ENCODE measurements at places on chromosomes 2 and 18.

DNA sequence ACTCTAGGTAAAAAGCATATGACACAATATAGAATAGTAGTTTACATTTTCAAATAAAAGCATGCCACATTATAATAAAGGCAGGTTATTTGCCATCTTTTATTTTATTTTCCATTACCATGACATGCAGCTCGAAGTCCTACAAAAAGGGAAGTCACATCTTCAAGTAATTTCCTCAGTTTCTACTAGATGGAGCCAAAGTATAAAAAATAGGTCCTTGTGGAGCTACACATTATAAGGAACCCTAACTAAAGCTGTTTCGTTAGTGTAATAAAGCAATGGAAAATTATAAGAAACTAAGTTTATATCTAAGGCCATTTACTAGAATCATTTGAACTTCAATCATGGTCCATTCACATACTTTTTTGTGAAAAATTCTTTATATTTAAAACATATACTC is 674.5 kb downstream of the KCNJ3 start:
- DNase-seq = no peak

DNA sequence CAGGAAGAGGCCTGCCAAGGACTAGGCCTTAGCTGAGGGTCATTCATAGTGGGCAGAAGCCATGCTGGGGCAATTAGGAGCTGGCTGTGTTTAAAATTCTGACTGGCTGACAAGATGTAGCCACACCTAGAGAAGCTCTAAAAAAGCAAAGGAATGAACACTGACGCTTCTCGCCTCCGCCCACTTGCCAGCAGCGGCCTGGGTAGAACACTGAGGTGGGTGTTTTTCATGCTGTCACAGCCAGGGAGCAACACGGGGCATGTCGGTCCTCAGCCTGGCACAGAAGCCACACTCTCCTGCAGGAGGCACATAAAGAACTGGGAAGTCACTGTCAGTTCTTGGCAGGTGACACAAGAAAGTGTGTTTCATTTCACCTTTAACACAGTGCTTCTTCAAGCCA is 10.4 kb downstream of the CHST10 start:
- no peak for DNase-seq

DNA sequence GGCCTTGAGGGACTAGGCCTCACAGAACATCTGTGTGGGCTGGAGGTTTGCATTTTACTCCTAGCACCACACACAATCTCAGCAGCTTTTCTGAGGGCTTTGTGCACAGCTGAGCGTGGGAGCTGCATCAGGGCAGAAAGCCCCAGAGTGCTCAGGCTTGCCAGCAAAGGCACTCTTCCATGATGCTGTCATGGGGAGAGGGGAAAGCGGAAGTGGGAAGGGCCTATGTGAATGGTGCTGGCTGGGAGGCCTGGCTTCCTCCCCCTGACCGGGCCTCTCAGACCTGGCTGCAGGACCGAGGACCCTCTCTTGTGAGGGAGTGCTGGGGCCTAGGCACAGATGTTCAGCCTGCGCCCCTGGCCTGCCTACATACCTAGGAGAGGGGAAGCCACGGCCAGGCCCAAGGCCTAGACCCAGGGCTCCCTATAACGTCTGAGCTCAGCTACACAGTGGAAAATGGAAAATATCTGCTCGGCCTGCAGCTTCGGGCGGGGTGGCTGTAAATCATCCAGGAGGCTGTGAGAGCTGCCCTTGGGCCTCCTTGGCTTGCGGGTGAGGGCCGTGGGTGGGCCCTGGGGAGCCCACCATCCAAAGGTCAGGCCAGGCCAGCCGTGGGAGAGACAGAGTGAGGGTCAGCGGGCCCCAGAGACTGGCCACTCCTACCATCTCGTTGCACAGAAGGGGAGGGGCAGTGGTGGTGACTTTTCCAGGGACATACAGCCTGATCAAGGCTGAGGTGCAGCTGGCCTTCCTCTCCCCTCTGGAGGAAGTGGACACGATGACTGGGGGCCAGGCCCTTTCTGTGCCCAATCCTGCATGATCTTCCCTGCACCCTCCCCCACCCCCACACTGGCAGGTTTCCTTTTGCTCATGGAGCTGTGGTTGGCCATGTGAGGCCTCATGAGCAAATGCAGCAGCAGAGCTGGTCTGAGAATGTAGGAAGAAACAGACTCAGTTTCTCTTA is 22.8 kb downstream of the GLI2 start:
- no peak for DNase-seq

DNA sequence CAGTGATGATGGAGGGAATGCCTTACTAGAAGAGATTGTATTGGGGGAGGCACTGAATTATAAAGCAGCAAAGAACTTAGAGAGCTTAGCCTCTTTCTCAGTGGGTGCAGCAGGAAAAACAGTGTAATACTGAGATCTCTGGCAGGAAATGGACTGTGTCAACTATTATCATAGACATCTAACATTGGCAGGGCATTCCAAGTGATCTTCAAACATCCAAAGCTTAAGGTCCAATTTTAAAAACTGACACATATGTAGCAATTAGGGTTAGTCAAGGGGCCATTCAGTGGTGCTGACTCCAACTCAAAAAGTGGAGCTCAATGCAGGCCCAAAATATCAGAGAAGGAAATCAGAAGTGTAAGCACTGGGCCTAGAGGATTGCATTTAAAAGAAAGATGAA is 106.6 kb upstream of the DDX18 start:
- no peak for DNase-seq

GRCh38 chr18:22494771-22495170 is 77.1 kb upstream of the CTAGE1 start:
- DNase-seq = no peak

DNA sequence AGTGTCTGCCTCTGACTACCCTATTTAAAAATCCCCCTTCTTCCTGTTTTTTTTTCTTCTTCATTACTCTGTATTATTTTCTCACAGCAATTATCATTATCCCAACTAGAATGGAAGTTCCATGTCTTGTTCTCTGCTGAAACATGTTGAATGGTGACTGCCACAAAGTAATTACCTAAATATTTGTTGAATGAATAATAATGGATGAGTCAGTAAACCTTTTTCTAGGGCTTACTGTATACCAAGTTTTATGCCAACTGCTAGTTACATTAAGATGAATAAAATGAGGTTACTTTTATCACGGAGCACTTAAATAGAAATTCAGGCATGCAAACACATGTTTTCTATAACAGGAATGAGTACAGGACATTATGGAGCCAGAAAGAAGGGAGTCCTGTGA is 490.6 kb downstream of the THSD7B start:
- DNase-seq = no peak

- DNase-seq = no peak
Observed at GRCh38 chr18:11245879-11246278, 96.5 kb upstream of the PIEZO2 start.

- no peak for DNase-seq
Observed at GRCh38 chr2:202038471-202039277, 5.0 kb downstream of the FZD7 start.

- no peak for DNase-seq
Observed at GRCh38 chr18:73990258-73990657, 157.4 kb downstream of the FBXO15 start.

DNA sequence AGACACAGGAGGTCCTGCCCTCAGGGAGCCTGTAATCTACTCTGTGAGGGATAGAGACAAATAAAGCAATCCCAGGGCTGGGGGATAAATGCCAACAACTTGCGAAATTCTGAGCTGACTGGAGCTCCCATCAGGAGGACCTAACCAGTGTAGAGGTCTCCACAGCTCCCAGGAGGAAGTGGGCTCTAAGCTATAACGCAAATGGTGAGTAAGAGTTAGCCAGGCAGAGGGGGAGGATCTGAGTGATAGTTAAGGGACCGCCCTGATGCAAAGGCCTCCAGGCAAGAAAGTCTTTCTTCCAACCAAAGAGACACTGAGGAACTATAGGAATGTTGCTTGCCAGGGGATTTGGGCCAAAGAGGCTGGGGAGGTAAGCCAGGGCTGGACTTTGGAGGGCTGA is 16.0 kb upstream of the ZNF532 start:
- no peak for DNase-seq

- DNase-seq = peak; percentile 27
Observed at GRCh38 chr2:168961450-168962229, 60.5 kb downstream of the G6PC2 start.

GRCh38 chr2:174335254-174335987 is 667 bp downstream of the SP9 start:
- DNase-seq = no peak

DNA sequence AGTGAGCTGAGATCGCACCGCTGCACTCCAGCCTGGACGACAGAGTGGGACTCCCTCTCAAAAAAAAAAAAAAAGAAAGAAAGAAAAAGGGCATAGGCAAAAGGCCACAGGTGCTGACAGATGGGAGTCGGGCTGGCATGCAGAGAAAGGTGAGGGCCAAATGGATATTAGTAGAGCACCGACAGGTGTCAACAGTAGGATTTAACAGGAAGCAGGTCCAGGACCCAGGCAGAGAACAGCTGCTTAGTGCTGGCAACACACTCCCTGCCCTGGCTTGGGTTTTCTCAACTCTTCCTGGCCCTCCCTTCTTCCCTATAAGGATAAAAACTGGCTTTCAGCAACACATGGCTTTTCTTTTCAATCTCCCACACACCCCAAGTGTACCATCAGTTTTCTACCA is 84.9 kb downstream of the MRO start:
- DNase-seq = no peak

DNA sequence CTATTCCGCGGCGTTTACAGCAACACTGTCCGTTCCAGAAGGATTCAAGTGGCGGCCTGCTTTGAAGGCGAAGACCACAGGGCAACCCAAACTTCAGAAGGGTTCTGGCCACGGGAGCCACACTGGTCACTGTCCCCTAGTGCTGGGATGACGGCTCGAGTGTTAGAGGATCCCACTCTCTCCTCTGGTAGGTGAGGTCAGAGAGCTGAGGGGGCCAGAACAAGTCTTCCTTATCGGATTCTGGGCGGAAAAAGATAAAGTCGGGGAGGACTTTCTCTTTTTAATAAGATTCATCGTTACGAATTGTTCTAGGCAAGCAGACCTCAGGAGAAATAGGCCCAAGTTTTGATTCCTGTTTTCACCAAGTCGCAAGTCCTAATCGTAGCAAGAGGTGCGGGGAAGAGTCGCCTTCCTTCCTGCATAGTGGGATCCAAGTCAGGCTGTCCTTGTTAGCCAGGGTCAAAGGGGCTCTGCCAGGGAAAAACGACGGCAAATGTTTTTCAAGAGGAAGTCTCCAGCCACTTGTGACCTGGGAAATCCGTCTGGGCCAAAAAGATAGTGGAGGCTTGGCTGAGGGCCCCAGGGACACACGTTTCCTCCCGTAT is 864 bp upstream of the MYL12A start:
- no peak for DNase-seq

DNA sequence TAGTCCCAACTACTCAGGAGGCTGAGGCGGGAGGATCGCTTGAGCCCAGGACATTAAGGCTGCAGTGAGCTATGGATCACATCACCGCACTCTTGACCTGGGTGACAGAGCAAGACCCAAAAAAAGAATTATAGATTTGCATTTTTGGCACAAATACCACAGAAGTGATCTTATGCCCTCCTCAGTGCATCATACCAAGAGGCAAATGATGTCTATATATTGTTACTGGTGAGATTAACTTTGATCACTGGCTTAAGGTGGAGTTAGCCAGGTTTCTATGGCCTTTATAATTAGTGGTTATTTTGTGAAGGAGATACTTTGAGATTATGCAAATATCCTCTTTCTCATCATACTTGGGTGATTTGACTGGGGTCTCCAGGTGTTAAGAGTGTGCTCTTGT is 22.1 kb upstream of the CATIP start:
- no peak for DNase-seq

DNA sequence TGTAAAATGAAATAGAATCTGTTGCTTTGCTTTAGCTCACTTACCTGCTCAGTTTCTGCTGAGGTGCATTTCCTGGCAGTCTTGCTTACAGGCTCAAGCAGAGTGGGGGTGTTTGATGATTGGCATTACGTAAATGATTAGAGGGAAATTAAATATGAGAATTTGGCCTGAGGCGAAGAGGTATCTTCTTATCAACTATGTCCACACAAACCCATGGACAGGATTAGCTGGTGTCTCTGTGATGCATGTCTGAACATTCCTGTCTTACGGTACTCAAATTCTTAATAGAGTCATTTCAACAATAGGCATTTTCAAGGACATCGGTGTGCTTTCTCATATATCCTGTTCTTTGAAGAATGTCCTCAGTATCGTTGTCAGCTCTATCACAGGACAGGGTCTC is 102.1 kb downstream of the PRPF40A start:
- no peak for DNase-seq

DNA sequence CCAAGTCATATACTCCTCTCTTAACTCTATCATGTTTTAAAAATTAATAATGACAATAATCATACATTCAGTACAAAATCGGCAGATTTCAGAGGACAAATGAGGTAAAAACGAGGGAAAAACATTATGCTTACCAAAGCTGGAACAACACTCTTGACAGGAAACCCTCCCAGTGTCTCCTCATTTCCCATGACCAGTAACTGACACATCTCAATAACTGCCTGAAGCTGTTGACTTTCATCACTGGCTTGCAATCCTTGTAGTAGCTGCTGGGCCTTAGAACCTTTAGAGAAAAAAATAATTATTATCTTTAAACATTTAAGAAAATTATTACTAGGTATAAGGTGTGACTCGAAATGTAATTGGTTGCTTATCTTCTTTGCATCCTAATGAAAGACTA is 103.6 kb downstream of the TRIP12 start:
- DNase-seq = no peak

DNA sequence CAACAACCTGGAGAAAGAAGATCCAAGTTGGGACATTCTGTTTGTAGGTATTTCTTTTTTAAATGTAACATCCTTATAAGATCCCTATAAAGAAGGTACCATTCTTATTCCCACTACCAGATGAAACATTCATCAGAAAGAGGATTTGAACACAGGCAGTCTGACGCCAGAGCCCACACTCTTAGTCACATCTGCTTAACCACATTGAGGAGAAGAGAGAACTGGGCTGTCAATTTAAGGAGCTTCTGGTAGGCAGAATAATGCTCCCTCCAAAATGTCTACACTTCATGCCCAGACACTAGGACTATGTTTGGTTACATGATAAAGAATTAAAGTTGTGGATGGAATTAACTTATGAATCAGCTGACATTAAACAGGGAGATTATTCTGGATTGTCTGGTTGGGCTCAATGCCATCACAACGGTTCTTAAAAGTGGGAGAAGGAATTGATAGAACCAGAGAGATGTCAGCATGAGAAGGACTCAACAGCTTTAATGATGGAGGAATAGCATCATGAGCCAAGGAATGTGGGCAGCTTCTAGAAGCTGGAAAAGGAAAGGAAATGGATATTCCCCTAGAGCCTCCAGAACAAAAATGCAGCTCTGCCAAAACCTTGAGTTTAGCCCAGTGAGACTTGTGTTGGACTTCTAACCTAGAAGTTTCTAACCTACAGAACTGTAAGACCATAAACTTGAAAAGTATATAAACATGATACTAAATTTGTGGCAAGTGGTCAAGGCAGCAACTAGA is 82.2 kb downstream of the KLF7 start:
- DNase-seq = no peak

- DNase-seq = no peak
Observed at GRCh38 chr2:26627350-26628105, 13.6 kb downstream of the CIB4 start.

- DNase-seq = no peak
Observed at GRCh38 chr2:121707920-121708361, 28.7 kb downstream of the NIFK start.

DNA sequence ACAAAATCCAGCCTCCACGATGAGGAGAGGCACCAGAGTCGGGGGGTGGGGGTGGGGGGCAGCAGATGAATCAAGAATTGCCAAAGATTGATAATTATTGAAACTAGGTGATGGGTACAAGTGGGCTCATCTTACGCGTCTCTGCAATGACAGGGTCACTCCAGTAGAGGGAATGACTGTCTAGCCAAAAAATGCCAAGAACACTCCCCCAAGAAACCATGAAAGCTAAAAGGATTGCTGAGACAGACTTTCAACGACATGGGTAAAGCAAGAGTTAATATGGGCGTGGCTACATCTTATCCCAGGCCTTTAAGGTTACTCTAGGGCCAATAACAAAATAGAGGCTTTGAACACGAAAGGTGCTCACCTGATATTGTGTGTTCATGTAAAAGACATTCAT is 86.5 kb downstream of the STK39 start:
- no peak for DNase-seq

Measured in activated CD4-positive, alpha-beta T cell treated with anti-CD3 and anti-CD28 coated beads, Interleukin-2, amount 50 U/mL, for 24 hours (primary cell).